ENCODE measurements at places on chromosomes 6 and 20.

DNA sequence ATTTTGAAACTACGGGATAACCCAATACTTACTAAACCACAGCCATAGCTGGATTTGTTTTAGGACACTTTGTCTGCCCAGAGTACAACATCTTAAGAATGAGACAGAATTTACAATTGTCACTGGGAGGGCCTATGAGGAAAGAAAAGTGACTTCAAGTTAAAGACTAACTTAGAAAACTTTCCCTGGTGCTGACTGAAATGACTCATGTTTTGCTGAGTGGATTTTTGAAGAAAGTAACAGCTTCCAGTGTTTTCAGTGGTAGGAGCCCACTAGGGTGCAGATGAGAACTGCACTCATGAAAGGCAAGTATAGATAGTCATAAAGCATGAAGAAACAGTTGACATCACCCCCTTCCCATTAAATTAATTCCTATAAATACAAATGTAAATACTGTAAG lies 988.2 kb upstream of the MAP3K7 start:
- no peak for DNase-seq

DNA sequence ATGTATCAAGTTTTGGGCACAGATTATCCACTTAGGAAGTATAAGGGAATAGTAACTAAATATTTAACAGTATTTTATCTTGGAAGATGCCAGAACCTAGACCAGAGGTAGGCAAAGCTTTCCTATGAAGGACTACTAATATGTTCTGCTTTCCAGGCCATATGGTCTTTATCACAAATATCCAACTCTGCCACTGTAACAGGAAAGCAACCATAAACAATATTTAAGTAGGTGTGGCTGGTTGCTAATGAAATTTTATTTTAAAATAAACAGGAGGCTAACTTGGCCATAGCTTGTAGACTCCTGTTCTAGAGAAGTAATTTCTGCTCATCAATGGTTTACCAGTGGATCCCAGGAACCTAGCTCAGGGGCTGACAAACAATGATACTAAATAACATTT lies 39.4 kb downstream of the NOL7 start:
- no peak for DNase-seq

DNA sequence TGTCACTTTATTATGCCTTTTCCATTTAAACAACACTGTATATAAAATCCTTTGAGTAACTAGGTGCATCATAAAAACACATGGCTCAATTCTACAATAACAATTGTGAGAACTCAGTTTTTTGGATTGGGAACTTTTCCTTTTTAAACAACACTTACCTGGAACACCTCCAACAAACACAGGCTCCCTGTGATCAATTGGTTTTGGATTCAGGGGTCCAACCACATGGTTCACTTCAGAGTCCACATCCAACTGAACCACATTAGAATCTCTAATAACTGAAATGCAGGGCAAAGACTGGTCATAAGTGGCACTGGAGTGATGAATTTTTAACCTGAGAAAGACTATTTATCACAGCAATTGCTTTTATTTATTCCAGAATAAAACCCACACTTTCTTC lies 26.5 kb downstream of the FAM229B start:
- no peak for DNase-seq

DNA sequence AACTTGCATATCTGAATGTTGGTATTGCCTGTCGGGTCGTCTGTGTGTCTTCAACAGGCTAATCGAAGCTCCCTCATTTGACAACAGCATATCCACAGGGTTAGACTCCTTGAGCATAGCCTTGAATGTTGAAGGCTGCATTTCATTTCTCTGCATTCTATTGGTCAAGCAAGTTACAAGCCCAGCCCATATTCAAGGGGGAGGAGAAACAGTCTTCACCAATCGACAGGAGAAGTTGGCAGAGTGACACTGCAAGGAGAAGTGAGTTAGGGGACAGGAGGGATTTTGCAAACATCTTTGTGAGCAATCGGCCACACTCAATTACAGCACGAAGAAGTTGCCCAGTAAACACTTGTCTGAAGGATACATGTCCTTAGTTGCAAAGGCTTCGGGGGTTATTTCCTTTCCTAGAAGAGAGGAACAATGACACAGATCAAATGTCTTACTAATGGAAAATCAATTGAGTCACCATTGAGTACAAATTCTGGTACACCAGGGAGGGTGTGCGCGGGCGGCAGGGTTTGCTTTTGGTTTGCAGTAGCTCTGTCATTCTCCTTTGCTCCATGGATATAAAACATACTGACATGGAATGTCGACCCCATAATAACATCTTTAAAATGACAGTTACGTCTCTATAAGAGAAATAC lies 60.6 kb upstream of the NT5E start:
- no peak for DNase-seq

DNA sequence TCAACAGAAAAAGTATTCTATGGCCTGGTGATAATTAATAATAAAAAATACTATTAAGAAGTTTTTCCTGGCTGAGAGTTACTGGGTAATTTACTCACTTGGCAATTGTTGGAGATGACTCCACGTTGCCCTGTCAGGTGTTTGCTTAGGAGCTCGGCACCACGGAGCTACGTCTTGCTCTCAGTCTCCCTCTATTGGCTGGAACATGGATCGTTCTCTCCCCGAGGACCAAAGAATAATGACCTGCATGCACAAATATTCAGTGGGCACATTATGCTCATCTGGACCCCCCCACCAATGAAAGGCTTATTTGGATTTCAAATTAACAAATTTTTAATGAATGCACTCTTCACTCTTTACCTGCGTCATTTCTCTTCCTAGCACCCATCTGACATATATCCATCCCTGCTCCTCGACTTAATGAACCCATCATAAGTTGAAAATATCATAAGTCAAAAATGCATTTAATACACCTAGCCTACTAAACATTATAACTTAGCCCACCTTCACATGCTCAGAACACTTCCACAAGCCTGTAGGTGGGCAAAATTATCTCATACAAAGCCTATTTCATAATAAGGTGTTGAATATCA lies 71.0 kb upstream of the CD83 start:
- no peak for DNase-seq

All from stimulated activated CD8-positive, alpha-beta memory T cell treated with anti-CD3 and anti-CD28 coated beads, Interleukin-15, amount 100 ng/mL, for 24 hours (primary cell).